ENCODE measurements at places on chromosomes 2 and 18. TPM values are rescaled to one million over a fixed set of nuclear protein-coding genes. Genes with fewer than 3 reads are reported as not detected.

The MC5R gene
- total RNA-seq, result not detected

The DRC1 gene
- not detected for total RNA-seq

The PSMA8 gene
- total RNA-seq, result not detected

The SH2D6 gene
- total RNA-seq, result not detected

The TLX2 gene
- not detected for total RNA-seq

The LONRF2 gene
- not detected for total RNA-seq
